OCI-M1 (cell line): ENCODE measurements at places on chromosomes 1 and 21.

GRCh38 chr1:17053086-17053684 is 647 bp downstream of the SDHB start:
- peak; percentile 36 for DNase-seq

DNA sequence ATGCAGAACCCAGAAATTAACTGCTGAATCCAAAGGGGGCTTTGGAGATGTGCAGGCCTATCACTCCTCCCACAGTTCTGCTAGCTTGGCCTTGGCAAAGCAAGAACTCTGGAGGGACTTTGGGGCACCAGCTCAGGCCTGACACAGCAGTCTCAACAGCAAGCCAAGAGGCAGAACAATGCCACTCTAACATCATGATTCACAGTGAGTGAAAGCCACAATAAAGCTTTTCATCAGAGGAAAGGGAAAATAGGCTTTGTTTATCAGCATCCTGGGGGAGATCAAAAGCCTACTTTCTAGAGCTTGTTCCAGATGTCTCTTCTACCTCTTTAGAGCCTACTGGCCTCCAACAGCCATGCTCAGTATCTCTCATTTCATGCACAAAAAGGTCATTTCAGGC is 283.4 kb downstream of the KCNH1 start:
- no peak for DNase-seq

DNA sequence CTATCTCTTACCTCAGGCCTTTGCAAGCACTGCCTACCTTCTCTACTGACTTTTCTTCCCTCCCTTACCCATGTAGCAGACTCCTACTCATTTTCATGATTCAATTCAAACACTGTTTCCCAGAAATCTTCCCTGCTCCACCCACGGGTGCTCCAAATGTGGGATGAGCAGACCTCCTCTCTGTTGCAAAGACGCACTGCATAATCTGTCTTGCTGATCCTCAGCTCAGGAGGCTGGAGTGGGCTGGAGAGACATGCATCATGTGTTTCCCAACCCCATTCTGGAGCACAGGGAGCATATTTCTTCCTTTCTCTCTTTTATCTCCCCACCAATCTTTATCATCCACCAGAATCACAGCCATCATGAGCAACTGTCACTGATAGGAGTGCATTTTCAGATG is 459.9 kb upstream of the NFIA start:
- no peak for DNase-seq

- DNase-seq, result no peak
These were observed 161.8 kb upstream of the B3GALT2 start for GRCh38 chr1:193348091-193348768.

DNA sequence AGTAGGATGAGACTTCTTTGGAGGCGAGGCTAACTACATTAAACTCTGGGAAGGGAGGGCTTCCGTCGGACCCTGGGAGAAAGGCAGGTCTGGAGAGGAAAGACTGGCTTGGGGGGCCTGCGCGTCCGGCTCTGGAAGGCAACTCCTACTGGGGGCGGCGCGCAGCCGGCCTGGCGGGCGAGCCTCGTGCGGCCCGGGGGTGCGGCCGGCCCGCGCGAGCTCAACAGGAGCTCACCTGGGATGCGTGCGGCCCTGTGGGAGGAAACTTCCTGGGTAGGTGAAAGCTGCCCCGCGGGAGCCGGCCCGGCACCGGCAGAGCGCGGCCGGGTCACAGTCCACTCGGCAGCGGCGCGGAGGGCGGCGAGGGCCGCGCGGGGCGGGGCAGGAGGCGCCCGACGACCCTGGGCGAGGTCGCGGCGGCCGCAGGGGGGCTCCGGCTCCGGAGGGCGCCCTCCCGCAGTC is 449 bp downstream of the EPS15 start:
- DNase-seq, result peak; percentile 59

DNA sequence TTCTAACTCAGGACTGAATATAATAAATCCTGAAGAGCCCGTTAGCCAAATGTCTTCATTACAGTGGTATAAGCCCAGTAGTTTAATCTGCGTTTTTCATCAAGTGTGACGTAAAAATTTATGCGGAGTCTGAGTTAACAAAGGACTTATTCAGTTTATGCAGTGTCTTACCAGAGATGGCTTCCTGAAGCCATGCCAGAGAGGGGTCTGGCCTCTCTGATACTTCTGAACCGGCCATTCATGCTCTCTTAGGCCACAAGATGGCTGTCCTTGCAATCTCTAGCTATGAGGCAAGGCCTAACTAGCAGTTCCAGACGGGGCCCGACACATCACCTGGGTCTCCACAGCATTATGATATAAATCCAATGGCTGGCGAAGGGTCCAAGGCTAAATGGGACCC is 101.4 kb downstream of the TEX35 start:
- no peak for DNase-seq

GRCh38 chr1:180572760-180573159 is 14.0 kb downstream of the OVAAL start:
- DNase-seq, result no peak

- peak; percentile 31 for DNase-seq
These were observed 1.3 kb upstream of the SLC6A17 start for GRCh38 chr1:110148961-110149360.

DNA sequence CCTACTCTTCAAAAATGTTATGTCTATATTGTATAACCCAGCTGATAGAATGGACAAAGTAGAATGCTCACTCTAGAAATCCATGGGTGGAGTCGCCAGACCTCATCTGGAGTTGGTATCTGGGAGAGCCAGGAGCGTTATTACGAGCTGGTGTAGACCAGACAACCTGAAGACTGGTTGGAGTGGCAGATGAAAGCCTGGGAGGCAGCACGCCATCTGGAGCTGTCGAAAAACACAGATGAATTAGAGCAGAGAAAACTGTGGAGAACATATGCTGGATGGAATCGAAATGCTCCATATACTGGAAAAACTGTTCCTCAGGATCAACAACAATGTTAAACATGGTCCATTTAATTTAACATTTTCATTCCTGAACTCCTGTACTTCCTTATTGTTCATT is 333.6 kb downstream of the KCTD3 start:
- no peak for DNase-seq

DNA sequence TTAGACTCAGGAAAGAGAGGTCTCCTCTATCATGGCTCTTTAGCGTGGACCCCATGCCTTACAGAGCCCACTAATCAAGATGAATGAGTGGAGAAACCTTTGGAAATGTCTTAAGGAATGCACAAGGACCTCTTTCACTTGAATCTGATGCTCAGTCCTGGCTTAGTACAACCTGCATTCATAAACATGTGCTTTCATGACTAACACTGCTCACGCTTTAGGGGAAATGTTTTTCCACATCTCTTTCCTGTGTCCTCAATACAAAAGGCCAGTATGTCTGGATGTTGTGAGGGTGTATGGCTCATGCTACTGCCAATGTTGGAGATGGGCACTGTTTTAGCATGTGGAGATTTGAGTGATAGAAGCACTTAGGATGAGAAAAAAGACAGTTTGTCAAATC is 14.2 kb upstream of the GNG12 start:
- DNase-seq, result no peak

DNA sequence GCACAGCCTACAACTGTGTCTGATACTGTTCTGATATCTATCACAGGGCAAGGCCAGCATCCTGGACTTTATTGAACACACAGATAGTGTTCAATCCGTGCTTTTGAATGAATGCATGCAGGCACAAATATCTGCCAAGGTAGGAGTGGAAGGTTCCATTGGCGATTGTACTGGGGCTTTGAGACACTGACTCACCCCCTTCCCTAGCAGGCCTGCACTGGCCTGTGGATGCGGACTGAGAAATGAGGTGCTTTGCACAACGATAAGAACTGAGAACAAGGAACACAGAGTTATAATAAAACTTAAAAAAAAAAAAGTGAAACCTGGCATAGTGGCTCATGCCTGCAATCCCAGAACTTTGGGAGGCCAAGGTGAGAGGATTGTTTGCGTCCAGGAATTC is 62.4 kb upstream of the NGF start:
- no peak for DNase-seq

GRCh38 chr21:28971171-28971570 is 21.5 kb downstream of the LTN1 start:
- DNase-seq, result no peak

- no peak for DNase-seq
These were observed 764.4 kb downstream of the ADGRL2 start for GRCh38 chr1:82565146-82565545.

DNA sequence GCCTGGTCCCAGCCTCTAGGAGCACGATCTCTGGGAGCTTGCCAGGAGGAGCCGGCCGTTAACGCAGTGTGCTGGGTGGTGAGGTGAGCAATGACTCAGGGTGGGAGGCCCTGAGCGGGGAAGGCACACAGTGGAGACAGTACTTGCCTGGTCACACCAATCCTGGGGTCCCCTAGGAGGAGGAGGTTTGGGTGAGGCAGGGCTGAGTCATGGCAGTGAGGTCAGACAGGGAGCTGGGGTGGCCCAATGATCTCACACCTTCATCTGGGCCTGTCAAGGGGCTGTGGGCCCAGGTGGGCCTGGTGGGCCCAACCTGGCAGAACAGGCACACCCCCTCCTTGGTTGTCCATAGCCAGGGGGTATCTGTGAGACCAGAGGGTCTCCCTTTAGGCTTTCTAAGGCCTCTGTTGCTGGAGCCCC is 8.6 kb upstream of the EDN2 start:
- no peak for DNase-seq

DNA sequence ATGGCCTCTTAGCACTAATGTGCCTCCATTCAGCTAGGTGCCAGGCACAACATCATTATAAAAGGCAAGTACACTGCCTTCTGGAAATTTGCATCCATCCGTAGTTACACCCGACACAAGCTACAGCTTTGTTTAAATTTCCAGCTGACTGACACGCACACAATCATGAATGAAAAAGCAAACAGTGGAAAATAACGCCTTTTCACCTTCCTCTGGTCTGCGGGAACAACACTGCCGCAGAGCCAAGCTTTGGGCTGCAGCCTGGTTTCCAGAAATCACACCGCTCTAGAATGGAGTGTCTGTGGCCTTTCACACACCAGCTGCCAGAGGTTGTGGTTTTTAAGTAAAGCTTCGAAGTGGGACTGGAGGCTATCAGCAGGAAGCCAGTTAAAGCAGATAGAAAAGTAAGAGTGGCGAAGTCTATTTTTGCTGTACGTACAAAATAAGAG is 142.8 kb upstream of the COA6 start:
- peak; percentile 59 for DNase-seq

DNA sequence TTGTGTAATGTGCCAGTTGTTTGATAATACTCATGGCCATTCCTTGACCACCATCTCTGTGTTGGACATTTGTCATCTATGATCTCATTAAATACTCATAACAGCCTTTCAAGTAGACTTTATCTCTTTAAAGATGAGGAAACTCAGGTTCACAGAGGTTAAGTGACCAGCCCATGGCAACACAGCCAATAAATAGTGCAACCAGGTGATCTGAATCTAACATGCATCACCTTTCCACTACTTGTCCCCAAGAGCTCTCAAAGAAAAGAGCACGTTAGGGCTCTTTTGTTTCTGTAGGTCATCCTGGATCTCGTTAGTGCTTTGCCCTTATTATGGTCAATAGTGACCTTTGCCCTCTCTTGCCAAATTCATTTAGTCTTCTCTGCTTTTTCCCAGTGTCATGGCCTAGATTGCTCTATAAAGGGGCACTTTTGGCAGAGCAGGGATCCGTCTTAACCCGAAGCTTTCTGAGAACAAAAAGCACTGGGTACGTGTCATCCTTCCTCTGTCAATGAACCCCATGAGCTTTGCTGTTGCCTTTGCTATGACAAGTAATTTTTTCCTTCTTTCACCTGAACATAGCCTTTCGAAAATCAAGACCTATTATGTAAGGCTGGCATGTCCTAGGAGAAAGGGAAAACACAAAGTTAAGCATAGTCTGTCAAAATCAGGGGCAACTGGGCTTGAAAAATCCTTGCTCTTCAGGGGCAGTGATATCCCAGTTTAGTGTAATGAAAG is 88.0 kb upstream of the PLXNA2 start:
- DNase-seq, result no peak

- DNase-seq, result no peak
These were observed 38.7 kb upstream of the DESI2 start for GRCh38 chr1:244614113-244614836.

DNA sequence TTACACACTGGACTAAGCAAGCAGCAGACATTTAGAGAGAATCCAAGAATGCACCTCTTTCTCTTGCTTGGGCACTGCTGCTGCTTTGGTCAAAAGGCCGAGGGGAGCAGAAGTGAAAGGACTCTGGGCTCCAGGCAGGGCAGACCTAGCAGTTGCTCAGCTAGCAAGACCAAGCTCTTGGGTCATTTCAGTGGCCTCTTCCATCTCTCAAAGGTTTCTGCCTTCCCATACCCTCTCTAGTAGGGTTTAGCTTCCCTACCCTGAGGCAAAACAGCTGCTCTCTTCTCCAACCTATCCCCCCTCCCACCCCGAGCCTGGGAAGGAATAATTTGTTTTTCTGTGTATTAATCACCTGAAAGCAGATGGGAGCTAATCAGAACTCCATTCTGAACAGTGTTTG is 25.8 kb downstream of the TFAP2E start:
- no peak for DNase-seq

DNA sequence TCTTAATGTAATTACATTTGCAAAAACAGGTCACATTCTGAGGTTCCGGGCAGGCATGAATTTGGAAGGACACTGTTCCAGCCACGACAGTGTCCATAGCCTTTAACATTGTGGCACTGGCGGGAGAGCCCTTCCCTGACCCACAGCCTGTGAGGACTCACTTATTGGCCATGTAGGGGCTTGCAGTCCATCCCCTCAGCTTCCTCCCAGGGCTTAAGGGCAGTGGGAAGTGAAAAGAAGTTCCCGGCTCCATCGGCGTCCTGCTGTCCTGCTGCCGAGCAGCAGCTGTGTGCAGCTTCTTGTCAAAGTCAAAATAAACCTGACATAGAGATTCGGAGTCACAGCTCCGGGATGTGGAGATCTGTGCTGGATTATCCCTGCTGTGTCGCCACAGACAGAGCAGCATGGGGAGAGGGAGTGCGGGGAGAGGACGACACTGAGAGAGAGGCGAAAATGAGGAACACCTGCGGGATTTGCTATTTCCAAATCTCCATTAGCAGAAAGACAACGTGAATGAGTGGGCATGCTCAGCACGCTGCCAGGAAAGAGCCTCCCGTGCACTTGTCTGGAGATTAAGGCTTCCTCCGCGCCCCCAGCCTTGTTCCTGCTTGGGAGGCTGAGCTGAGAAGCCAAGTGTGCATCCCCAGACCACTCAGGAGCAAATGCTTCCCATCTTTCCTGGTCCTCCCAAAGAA is 260.3 kb downstream of the ASTN1 start:
- DNase-seq, result no peak

- DNase-seq, result no peak
These were observed 1.6 kb downstream of the UBASH3A start for GRCh38 chr21:42405064-42406013.

DNA sequence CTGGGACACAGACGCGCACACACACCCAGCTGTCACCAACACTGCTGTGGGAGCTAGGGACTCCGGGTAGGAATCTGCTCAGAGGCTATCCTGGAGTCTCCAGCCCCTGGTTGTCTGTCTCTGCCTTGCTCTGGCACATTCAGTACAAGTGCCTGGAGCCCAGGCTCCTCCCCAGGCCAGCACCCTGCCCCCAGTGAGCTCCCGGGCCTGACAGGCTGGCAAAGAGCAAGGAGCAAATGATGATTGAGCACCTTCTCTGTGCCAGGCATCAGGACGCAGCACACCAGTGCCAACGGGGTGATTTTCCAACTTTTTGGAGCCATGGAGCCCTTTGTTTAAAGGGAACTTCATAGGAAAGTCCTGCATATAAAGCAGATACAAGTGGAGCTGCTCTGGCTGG is 6.5 kb downstream of the CNTN2 start:
- DNase-seq, result no peak

GRCh38 chr1:8463144-8463927 is 145.4 kb downstream of the SLC45A1 start:
- DNase-seq, result peak; percentile 46

GRCh38 chr1:41343790-41344699 is 17.2 kb upstream of the FOXO6 start:
- DNase-seq, result no peak
